NCI-H774 (cell line): ENCODE measurements at places on chromosomes 7 and 10.

- no peak for DNase-seq
Observed at GRCh38 chr10:44172883-44173607, 211.9 kb downstream of the CXCL12 start.

DNA sequence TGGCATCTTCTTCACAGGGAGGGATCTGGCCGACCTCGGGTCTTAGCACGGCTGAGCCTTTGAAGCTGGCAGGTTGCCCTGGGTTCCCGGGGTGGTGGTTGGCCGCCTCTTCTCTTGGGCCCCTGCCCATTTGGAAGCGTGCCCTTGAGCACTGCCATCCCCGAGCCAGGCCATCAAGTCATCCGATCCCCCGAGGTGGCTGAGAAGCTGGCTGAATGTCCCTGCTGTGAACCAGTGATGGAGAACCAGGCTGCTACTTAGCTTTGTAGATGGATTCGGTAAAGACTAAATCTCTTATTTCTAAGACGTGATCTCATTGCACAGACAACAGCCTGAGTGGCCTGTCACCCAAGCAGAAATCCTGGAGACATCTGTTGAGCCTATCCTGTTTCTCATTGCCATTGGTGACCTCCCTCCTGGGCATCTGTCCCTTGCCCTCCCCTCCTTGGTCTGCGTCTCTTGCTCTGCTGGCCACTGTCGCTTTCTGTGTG is 74.3 kb downstream of the GRK5 start:
- no peak for DNase-seq

- no peak for DNase-seq
Observed at GRCh38 chr10:1127629-1128028, 71.4 kb downstream of the WDR37 start.

GRCh38 chr10:93856349-93857145 is 37.2 kb upstream of the SLC35G1 start:
- no peak for DNase-seq

GRCh38 chr10:108069096-108069495 is 904.6 kb upstream of the SORCS1 start:
- DNase-seq: no peak

DNA sequence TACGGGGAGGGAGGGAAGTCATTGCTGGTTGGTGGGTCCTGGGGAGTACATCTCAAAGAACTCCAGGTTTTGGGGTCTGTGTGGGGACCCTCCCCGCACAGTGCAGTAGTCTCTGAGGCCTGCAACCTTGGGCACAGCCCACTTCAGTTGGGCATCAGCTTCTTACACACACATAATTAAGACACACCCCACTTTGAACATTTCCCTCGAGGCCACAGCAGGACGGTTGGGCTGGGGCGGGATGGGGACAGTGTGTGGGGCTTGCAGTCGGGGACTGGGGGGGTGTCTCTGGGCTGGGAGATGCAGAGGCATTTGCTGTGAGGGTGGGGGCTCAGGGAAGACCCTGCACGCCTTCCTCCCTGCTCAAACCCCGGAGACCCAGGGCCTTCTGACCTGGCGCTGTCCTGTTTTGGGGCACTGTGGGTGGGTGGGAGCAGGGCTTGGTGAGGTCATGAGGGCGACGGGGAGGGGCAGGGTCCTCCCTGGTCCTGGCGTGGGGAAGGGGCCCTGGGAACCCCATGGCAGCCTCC is 1.3 kb downstream of the LFNG start:
- no peak for DNase-seq

GRCh38 chr10:31149835-31150512 is 118.3 kb upstream of the ZNF438 start:
- no peak for DNase-seq

DNA sequence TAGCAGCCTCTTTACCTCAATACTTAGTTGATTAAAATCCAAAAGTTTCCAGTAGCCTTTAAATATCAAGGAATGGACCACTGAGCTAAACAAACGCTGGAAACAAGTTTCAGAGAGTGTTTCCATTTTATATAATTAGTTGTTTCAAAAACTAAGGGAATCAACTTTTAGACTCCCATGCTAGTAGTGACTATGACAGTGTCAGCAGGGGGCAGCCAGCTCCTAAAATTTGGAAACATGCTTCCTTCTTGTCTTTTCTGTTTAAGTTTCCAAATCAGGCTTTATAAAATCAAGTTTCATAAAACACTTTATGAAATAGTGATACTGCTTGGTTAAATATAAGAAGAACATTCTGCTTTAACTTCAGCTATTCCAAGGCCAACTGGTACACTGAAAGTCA is 138.2 kb upstream of the TMEM229A start:
- no peak for DNase-seq

DNA sequence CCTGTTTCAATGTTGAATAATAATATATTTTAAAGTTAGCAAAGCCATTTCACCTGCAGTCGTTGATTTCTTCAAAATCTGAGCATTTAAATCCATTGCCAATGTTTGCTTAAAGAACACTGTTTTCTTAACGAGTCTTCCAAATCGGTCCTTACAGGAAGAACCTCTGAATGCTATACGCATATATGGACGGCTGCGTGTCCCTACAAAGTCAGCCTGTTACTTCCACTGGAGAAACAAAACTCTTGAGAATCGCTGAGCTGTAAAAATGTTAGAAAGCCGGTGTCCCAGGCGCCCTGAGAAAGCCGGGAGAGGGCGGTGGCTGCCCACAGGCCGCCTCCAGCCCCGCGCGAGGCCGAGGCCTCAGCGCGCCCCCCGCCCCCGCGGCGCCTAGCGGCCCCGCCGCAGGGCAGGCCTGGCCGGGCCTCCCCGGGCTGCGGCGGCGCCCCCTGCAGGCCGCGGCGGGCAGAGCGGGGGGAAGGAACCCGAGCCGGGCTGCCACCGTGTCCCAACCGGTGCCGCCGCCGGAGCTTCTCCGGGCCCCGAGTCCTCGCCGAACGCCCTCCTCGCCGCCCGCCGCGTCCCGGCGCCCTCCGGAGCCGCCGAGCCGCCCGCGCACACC is at the start of gene FHIP2A:
Gene FHIP2A (plus strand): TSS at position 488 of the 622 bp plus-strand sequence. CDS start 299 bp downstream, outside the sequence.
- peak; percentile 29 for DNase-seq

- no peak for DNase-seq
Observed at GRCh38 chr7:127057918-127058317, 194.8 kb downstream of the GRM8 start.

DNA sequence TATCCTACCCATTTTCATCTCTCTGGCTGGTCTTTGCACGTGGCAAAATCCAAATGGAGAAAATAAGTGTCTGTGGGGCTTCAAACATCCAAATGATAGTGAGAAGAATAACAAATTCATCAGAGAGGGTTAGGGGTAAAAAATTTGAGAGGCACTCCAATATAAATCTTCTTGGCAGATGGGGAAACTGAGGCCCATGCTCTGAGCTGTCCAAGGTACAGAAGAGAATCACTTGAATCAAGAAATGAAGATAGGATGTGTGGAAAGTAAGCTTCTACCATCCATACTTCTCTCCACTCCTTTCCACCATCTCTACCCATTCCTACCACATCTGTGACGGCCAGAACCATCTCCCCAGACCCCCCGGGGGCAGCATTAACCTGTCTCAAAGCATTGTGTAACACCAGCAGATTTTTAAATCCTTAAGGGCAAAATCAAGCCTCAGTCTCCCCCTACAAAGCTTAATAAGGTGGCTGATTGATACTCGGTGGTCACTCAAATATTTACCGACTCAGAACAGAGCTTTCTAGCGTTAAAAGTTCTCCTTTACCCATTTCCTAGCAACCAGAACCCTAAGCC is 818 bp downstream of the GOT1 start:
- DNase-seq: no peak

DNA sequence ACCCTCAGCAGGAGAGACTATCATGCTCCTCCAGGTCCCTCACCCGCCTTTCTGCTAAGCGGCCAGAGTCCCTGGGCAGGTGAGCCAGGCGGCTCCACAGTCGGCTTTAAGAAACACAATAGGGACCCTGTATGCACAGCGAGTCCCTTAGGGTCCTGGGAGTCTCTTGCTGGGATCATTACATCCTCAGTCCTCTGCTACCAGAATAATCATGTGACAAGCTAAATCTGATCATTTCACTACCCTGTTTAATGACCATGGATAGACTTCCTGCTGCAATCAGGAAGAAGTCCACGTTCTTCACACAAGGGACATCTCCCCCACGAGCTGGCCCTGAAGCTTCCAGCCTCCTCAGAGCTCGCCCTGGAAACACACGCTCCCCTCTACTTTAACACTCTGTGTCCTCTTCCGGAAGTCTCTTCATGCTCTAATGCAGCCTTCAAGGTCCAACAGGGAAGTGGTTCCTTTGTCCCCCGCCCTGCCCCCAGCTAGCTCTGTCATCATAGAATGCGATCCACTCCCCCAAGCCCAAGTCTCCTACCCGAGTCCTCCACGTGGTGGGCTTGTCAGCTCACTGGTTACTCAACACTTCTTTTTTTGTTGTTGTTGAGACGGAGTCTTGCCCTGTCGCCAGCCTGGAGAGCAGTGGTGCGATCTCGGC is 101.5 kb downstream of the RNF216 start:
- no peak for DNase-seq

DNA sequence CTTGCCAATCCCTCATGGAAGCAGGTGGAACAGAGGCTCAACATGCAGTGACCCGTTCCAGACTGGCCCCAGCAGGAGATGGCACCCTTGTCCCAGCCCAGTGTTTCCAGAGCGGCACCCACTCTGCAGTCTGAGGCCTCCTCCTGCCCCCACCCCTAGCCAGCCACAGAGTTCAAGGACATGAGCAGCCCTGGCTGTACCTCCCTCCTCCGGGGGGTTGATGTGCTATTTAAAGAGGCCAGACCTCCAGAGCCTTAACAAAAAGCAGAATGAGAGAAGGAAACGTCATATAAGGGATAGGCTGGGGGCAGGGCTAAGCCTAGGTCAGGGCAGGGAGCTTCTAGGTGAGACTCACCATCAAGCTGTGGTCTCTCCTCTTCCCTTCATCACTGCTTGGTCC is 115.7 kb upstream of the NANOS1 start:
- no peak for DNase-seq

GRCh38 chr7:44534501-44534900 is 6.6 kb downstream of the NPC1L1 start:
- peak; percentile 75 for DNase-seq

GRCh38 chr7:18020138-18020715 is 7.4 kb downstream of the PRPS1L1 start:
- no peak for DNase-seq

DNA sequence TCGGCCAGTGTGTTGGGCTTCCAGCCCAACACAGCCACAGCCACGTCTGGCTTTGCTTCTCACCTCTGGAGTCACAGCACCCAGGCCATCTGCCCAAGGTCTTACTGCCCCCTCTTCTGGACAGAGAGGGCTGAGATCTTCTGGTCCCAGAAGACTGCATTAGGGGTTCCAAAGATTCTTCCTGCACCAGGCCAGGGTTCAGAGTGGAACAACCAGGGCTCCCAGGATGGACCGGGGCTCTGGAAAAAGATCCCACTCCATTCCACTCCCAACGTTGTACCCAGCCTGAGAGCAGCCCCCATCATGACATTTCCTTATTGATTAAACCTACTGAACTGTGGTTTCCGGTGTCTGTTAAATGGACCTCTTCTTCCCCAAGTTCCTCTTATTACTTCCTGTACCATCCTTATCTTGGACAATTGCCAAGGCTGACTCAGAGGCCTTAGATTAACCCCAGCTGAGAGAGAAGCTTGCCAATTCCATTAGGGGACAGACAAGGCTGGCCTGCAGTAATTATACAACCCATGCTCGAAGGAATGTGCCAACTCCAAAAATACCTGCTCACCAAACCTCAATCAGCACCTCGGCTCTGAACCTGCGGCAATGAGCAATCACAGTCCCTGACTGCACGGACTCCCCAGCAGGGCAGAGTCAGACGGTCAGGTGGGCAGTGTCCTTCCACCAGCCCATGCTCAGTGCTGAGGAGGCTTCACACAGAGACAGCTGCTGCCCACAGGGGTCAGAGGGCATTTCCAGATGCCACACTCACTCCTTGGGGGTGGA is 47.9 kb upstream of the NPFFR1 start:
- peak; percentile 6 for DNase-seq

GRCh38 chr10:24341371-24341770 is 132.4 kb downstream of the KIAA1217 start:
- DNase-seq: no peak

DNA sequence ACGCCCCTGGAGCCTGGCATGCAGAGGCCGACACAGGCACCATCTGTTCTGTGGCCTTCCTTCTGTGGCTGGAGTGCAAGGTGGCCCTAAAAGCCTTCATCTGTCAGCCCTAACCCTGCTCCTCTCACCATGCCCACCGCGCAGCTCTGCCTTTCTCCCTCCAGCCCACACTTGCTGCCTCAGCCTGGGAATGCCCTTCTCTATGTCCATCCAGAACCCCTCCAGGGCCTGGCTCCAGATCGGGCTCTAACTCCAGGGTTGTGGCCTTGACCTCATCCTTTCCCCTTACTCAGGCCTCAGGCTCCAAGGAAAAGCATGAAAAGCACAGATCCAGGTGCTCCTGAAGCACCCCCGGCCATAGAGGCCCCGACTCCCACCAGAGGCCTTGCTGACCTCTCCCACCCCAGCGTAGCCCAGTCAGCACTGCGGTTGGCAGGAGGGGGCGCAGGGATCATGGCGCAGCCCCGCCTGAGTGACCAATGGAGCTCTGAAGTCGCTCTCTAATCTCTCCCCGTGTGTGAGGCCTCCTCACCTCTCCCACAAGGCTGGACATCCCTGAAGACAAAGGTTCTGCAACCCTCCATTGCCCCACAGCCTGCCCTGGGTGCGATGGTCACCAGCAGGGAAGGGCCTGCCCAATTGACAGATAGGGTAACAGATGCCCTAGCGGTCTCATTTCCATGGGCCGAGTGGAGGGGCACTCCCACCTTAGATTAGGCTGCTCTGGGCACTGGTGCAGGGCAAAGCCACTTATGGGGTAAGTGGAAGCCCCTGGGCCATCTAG is 9.2 kb downstream of the ZCCHC24 start:
- no peak for DNase-seq

- no peak for DNase-seq
Observed at GRCh38 chr10:45453639-45454255, 79.7 kb downstream of the ALOX5 start.

GRCh38 chr7:105257338-105257737 is 131.4 kb downstream of the SRPK2 start:
- DNase-seq: no peak

DNA sequence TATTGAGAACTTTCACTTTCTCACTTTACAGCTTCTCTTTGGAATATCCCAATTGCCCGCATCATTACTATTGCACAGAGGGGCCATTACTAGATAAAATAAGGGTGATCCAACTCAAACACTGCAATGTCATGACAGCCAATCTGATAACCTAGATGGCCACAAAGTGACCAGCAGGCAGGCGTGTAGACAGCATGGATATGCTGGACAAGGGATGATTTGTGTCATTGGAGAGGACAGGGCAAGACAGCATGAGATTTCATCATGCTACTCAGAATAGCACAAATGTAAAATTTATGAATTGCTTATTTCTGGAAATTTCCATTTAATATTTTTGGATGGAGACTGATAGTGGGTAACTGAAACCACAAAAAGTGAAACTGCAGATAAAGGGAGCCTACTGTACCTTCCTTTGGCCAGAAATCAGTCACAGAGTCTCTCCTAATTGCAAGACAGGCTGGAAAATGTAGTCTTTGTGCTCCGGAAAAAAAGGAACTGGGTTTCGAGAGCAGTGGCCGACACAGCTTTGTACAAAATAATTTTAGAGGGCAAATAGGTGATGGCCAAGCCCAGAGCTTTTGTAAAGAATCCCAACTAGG is 6.1 kb upstream of the GSDME start:
- DNase-seq: no peak

GRCh38 chr7:34849986-34850385 is 187.3 kb downstream of the DPY19L1 start:
- no peak for DNase-seq
